NCI-H2107 (cell line): ENCODE measurements at places on chromosomes 6 and 20.

GRCh38 chr6:45951321-45952167 is 64.1 kb downstream of the CLIC5 start:
- no peak for DNase-seq

DNA sequence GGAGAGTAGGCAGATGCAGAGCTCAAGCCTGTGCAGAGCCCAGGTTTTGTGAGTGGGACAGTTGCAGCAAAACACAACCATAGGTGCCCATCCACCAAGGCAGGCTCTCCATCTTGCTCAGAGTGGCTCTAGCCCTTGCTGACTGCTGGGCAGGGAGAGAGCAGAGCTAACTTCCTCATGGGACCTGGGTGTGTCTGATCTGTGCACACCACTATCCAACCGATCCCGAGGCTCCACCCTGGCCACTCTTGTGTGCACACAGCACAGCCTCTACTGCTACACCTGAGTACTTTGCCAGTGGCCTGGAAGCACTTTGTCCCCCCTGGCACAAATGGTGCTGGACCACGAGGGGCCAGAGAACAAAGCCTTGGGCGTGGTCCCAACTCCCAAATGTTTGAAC is 7.9 kb upstream of the DEFB125 start:
- no peak for DNase-seq

DNA sequence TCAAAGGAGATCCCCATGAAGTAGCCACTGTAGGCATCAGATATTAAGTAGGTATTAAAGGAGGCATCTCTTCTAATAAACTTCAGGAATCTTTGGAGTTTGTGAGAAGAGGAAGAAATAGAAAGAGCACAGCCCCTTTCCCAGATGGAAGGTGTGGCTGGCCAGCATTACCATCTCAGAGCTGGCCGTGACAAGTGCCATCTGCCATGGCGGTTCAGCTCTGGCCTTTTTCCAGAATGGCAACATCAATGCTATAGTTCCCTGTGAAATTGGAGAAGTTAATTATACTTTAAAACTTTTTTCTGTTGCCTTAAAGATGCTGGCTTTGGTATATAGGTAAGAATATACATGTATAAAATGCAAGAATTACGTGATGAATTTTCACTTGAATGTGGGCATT is 51.9 kb upstream of the MCUR1 start:
- no peak for DNase-seq

GRCh38 chr6:169177516-169178166 is 76.0 kb downstream of the THBS2 start:
- no peak for DNase-seq

- no peak for DNase-seq
Measured at GRCh38 chr6:21533678-21534077, 59.9 kb upstream of the SOX4 start.

DNA sequence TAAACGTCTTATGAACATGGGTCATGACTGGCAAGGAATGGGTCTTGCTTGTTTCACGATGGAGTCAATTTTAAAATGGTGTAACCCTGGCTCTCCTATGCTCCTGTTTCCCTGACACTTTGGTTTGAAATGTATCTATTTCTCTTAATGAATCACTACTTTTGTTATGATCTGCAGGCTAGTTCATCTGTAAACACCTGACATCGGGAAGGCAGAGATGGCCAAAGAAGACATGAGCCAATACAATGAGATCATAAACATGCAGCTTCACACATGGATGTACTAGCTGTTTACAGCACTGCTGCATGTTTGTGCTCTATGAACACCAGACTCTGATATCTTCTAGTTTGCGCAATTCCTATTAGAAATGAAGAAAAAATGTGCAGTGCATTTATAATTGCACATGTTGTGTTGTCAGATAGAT is 11.0 kb upstream of the RAD21L1 start:
- DNase-seq, result no peak

GRCh38 chr6:159416891-159417560 is 247.8 kb downstream of the FNDC1 start:
- DNase-seq, result no peak

DNA sequence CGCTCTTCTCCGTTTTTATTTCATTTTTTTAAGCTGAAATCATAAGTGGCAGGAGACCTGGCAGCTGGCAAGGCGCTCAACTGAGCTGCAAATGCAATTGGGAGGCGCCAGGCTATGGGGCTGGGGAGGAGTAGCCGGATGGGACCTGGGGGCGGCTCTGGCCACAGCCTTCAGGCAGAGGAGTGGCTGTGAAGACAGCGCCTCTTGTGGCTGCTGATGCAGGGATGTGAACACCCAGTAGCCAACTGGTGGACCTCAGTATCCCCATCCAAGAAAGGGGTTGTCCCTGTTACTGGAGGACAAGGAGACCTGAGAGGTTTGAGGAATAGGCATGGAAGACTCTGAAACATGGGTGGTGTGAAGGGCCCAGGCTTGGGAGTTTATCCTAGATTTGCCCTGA is 12.6 kb downstream of the KCNK17 start:
- no peak for DNase-seq

GRCh38 chr20:50848341-50848808 is 53.5 kb downstream of the BCAS4 start:
- DNase-seq, result no peak

DNA sequence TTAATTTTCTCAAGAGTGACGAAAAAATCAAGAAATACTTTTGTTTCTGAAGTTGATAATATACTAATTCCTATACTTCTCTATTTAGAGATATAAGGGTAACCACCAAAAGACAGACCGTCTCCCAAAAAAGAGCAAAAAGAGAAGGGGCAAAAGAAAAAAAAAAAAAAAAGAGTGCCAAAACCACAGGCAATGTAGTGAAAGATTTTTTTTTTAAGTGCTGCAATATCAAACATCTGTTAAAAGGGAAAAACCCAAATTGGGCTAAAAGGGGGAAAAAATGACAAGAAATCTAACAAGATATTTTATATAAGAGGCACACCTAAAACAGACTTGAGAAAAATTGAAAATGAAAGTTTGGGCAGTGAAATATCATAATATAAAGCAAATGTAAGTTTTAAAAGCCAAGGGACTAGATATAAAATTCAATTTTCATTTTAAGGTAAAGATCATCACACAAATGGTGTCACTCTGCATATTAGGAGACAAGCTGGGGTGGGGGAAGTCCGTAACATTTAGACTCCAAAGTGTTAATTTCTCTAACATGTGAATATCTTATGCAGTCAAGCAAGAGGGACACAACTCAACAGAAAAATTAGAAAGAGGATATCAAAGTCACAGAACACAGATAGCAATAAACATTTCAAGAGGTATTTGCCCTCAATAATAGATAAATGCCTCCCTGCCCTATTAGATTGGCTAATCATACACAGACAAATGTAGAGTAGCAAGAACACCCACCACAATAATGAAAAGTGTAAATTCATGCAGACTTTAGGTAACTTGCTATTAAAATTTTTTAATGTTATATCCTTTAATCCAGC is 9.1 kb downstream of the C6orf52 start:
- DNase-seq, result no peak

DNA sequence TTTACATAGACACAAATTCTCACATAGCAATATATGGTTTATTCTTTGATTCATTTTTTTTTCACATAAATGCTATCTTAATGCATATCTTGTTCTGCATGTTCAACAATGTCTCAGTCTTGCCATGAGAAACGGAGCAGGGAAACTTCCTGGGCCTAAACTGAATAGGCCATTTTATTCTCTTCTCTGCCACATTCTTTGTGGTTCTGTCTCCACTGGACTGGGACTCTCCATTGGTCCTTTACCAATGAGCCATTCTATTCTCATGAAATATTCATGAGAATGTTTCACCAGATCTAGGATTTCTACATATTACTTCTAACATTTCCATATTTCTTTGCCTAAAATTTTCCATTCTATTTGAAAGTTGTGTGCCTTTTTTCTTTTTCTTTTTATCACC is 42.8 kb downstream of the LAMA2 start:
- no peak for DNase-seq

DNA sequence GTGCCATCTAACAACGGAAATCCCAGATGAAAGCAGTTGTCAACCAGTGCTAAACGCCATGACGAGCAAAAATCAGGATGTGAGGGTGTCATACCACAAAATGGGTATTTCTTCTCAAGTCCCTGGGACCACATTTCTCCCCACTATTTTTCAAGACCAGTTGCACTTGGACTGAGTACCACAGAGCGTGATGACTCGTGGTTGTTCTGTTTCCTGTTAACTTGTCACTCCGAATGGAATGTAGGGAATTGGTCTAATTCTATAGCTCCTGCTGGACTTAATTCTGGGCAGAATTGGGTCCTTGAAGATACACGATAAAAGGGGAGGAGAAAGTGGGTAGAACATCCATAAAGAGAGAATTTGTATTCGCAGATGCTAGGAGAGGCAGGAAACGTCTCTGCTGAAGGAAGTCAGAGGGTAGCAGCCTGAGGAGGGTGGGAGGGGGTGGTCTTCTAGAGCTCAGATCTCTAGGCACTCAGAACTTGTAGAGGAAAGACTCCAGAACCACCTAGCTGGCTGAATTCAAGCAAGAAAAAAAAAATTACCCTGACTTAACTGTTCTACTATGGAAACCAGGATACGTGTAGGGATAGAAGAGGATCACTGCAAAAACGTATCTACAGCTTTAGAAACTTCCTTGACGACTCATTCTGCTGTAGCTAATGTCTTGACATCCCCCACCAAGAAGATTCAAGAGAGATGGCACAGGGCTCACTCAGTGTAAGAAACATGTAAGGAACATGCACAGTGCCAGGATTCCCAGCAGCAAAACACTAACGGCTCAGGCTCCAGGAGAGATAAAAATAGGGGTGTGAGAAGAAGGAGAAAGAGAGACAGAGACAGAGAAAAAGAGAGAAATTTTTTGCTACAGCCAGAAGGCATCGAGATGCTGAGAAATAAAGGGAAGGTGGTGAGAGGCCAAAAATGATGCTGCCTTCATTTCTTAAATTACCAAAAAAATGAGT is 494.7 kb downstream of the CD83 start:
- DNase-seq, result no peak

- no peak for DNase-seq
Measured at GRCh38 chr20:51054233-51054632, 31.3 kb upstream of the KCNG1 start.
